ENCODE measurements at places on chromosomes 2 and 18.

GRCh38 chr2:209236377-209236776, 187.5 kb upstream of the MAP2 start:
- no peaks in the 10 kb centered on the region for H3K4me1 ChIP-seq
- no peaks in the 10 kb centered on the region for H3K27me3 ChIP-seq
- no peak overlapping the region for H3K4me3 ChIP-seq

- no peak for DNase-seq
- no peaks in the 10 kb centered on the region for H3K27me3 ChIP-seq
Measured at GRCh38 chr2:240997141-240997855, 1.1 kb upstream of the SNED1 start.

DNA sequence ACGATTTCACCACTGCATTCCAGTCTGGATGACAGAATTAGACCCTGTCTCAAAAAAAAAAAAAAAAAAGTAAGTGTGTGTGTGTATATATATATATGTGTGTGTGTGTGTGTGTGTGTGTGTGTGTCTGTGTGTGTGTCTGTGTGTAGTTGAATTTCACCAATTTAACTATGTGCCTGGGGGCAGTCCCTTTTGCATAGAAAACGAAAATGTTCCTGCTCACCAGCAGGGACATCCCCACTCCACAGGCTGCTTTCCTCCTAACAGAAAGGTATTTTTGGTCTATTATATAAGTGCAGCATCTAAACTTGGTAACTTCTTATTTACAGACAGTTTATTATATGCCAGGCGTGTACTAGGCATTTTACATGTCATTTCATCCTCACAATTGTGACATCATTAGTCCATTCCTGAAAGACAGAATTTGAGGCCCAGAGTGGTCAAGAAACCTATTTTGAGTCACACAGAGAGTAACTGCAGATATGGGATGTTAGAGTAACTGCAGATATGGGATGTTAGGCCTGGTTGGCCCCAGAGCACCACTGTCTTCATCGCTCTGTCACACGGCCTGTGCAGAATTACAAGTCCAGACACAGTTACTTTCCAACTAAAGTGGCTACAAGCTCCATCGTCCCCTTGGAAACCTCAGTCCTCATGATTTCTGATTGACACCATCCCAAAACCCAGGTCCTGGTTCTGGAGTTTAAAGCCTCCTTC, 9.3 kb upstream of the TTL start:
- no peak for DNase-seq
- H3K27me3 ChIP-seq, result peaks cover 2% of the 10 kb centered on the region
- H3K36me3 ChIP-seq, result no peaks in the 10 kb centered on the region
- no peaks in the 10 kb centered on the region for H3K4me1 ChIP-seq

GRCh38 chr2:175935289-175936181, 66.5 kb downstream of the LNPK start:
- H3K27me3 ChIP-seq, result no peaks in the 10 kb centered on the region
- H3K27ac ChIP-seq, result no peak overlapping the region
- no peak overlapping the region for H3K4me3 ChIP-seq
- peaks cover 3% of the 10 kb centered on the region for H3K36me3 ChIP-seq

DNA sequence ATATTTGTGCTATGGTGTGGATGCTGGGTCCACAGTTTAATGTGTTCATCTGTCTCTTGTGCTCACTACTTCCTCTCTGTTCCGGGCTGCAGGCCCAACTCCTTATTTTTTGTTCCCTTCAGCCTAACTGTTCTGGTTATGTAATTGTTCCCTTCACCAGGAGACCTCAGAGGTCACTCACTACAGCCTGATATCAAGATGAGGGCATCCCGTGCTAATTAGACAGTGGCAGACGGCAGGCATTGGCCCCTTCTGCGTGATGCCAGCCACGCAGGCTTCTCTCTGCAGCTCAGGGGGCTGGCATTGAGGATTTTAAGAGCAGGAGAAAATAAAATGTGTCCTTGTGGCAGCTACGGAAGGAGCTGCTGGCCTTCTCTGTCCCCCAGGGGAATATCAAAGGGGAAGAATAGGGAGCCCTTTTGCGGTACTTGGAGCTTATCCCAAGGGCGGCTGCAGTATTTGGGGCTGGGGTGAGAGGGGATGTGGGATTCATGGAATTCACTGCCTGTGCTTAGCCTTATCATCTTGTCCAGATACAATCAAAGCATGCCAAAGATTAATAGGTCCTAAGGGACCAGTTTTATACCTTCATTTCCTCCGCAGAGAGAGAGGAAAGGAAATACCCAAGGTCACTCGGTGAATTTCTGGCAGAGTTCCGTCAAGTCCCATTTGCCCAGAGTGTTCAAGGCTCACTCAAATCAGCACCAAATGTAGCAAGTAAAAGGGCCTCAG, 53.3 kb upstream of the TRIB2 start:
- H3K36me3 ChIP-seq, result no peaks in the 10 kb centered on the region
- H3K4me1 ChIP-seq, result no peaks in the 10 kb centered on the region
- no peak overlapping the region for H3K4me3 ChIP-seq
- no peak overlapping the region for H3K27ac ChIP-seq

GRCh38 chr18:33536904-33537303, 41.1 kb upstream of the ASXL3 start:
- H3K27me3 ChIP-seq, result no peaks in the 10 kb centered on the region
- no peak overlapping the region for H3K27ac ChIP-seq
- H3K36me3 ChIP-seq, result no peaks in the 10 kb centered on the region
- H3K4me3 ChIP-seq, result no peak overlapping the region
- no peak for DNase-seq
- no peaks in the 10 kb centered on the region for H3K4me1 ChIP-seq

Data from IMR-90 (cell line).